Cortex of kidney (tissue), 1 donor: ENCODE measurements at places on chromosomes 2 and 18.

- DNase-seq: no peak
These were observed 291.8 kb downstream of the ICOS start for GRCh38 chr2:204228169-204228886.

- DNase-seq: no peak
These were observed 4.3 kb upstream of the SH3BP4 start for GRCh38 chr2:234947556-234947955.

DNA sequence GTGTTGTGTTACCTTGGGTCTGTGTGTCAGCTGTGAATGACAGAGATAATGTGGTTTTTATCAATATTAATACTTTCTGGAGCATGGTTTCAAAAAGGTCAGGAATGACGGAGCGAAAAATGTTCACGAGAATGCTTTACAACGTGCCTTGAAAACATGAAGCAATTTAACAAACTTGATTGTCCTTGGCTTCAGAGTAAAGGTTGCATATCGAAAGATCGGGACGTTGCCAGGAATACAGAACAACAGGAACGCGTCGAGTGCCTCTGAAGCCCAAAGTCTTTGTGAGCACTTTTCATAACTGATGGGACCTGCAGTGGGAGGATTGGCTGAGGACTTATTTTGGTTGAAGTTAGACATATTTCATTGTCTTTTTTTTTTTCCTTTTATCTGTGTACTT is 206.1 kb downstream of the ZNF407 start:
- no peak for DNase-seq

GRCh38 chr18:43620936-43621335 is 343.6 kb upstream of the SYT4 start:
- DNase-seq: no peak

- DNase-seq: no peak
These were observed at the start of gene VWA3B for GRCh38 chr2:98086491-98087446. VWA3B (plus strand) TSS chr2:98087167; CDS start chr2:98093093, 5,926 bp downstream.

GRCh38 chr2:225090746-225091145 is 48.5 kb upstream of the DOCK10 start:
- DNase-seq: no peak

DNA sequence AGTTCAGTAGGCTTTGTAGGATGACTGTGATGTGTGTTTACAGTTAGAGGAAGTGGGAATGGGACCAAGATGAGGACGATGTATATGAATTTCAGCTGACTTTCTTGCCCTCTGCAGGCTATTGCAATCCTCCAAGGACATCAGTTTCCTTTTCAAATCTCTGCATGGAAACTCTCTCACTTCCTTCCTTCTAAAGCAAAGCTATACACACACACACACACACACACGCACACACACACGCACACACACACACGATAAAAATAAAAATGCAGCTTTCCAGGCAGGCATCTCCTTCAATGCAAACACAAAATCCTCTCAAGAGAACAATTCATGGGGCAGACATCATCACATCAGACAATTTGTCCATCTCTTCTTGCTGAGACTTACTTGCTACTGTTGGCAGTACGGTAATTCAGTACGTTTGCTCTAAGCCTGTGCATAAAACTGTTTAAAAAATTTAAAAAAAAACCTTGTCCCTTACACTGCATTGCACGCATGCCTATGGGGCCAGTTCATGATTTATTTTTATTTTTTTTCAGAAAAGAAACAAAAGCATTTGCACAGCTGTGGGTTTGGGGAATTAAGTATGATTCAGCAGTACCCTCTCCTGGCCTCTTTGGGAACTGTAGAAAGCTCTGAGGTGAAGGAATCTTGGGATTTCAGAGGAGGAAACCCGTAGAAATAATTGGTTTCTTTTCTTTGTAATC is 27.1 kb upstream of the ICOS start:
- no peak for DNase-seq

GRCh38 chr2:238370823-238371372 is 50.6 kb downstream of the TRAF3IP1 start:
- no peak for DNase-seq

GRCh38 chr2:238397356-238397755 is 29.4 kb upstream of the ASB1 start:
- no peak for DNase-seq

- DNase-seq: no peak
These were observed 446.8 kb upstream of the MYT1L start for GRCh38 chr2:2777876-2778275.

DNA sequence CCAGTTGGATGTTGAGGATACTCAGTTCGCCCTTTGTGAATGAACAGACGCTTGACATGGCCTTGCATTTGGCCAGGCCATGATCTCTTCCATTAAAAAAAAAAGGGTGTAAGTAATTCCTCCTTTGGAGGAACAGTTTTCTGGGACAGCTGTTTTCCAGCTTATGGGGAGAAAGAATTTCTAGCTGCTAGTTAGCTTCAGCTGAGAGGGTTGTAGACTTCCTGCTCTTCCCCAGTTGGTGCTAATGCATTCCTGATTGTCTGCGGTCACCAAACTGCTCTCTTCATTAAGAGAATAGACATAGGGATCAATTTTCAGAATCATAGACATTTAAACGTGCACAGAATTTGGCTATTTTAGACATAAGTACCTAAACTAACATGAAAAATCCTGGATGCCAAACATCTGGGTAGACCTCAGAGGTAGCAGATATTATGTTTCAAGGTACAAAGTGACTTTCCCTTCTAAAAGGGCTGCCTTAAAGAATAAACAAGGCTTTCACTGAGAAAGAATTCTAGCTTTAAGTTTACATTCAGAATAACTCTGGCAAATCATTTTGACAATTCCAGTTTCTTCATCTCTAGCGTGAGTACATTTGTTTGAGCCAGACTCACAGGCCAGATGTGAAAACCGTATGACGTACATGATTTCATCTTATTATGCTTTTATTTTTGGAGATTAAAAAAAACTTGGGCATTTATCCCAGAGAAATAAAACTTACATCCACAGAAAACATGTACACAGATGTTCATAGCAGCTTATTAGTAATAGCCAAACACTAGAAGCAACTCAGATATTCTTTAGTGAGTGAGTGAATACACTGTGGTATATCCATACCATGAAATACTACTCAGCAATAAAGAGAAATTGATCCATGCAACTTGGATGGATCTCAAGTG is 71.2 kb downstream of the MAIP1 start:
- DNase-seq: no peak
